ENCODE measurements at places on chromosomes 4 and X.

DNA sequence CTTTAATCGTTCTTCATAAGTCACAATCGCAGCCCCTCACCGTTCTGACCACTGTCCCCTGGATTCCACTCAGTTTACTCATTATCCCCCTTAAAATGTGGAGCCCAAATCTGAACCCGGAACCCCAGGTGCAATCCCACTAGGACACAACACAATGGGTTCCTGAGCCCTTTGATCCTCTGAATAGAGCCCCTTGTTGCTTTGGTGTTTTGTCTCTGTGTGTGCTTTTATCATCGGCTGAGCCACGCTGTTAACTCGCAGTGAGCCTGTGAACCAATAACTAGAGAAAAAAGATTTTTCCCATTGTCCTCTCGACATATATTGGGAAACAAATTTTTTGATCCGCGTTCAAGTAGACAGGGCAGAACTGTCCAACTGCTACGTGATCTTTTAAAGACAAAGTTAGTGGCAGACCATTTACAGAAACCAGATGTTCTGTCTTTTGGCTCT is 617 bp upstream of the PDHA1 start:
- no peak for DNase-seq

- no peak for DNase-seq
Measured at GRCh38 chr4:148730766-148731165, 288.6 kb upstream of the NR3C2 start.

GRCh38 chr4:40998675-40999358 is 215.5 kb downstream of the APBB2 start:
- peak; percentile 25 for DNase-seq

DNA sequence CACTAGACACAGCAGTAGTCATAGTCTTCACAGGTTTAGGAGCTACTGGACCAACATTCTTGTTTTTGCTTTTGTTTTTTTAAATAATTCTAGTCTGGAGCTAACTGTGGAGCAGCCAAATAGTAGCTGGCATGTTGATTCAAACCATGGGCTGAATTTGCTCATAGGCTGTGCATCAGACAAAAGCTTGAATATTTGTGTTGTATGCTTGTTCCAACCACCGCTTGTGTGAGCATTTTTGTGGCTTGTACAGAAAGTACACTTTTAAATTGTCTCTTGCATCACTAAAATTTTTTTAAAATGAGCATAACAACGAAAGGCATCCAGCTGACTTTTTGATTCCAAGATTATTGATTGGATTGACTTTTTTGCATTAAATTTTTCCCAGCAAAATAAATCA is 39.6 kb downstream of the CCNI start:
- DNase-seq = no peak

- DNase-seq = no peak
Measured at GRCh38 chr4:108454227-108454626, 166.1 kb upstream of the RPL34 start.

GRCh38 chr4:169117591-169118081 is 107.6 kb upstream of the CBR4 start:
- no peak for DNase-seq

DNA sequence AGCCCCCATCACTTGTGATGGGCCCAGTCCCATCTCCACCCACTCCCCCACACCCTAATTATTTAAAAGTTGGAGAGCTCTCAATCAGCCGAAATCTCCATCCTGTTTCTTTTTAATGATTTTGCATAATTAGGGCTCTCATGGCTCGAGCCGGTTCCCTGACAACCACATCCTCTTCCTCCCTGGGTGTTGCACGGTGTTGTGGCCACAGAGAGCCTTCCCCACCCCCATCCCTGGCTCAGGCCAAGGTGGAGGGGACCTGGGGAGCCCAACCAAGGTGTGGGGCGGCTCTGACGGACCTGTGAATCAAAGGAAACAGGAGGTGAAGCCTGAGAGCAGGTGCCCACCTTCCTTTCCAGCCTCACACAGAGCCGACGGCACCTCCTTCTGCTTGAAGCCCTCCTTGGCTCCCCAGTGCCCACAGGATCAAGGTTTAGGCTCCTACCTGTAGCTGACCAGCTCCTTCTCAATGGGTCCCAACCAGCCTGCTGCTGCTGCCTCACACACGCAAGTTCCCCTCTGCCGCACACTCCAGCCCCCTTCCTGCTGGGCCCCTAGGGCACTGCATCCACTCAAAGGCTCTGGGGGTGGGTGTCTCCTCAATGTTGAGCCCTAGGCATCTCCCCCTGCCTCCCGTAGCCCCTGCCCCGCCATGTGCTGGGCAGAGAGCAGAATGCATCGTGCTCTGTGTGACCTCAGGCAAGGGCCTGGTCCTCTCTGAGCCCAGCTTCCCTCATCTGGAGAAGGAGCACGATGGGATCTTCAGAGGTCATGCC is 68.7 kb downstream of the WFS1 start:
- no peak for DNase-seq

GRCh38 chrX:20284444-20284843 is 17.7 kb upstream of the RPS6KA3 start:
- no peak for DNase-seq

DNA sequence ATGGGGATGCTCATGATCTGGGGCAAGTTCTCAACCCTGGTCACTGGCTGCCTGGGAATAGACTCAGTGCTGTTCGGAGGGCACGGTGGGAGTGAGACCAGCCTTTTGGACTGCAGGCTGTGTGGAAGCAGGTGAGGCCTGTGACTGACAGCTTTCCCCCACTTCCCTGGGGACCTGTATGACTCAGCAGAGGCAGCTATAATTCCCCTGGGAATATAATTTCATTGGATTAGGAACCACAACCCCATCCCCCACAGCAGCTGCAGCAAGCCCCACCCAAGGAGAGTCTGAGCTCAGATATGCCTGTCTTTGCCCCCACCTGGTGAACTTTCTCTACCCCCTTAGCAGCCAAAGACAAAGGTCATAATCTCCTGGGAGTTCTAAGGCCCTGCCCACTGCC is 408.6 kb downstream of the PPP3CA start:
- DNase-seq = no peak

DNA sequence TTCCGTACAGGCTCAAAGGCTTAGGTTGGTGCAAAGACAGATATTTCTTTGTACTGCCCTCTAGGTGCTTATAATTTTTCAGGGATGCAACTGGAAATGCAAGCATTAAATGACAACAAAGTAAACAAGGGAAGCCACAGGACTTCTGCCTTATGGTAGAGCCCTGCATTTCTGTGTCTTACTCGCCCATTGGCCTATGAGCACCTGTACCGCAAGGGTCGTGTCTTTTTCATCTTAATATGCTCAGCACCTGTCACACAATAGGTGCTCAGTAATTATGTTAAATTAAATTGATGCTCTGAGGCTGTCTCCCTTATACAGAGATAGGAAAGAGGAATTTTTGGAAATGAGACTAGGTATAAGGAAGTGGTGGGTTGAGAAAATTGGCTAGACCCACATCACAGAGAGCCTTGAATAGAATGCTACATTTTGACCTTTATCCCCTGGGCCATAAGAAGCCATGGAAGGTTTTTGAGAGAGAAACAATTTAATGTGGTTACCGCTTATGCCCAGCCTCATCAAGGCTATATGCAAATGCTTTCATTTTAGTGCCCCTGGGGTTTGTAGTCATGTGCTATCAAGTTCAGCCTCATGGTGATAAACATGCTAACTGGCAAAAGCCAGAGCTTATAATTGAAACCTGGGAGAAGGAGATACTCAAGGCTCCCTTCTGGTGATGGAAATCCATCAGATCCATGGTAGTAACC is 16.3 kb downstream of the VSIG4 start:
- DNase-seq = no peak

GRCh38 chr4:169485791-169486742 is 126.3 kb downstream of the NEK1 start:
- DNase-seq = no peak

GRCh38 chrX:129808829-129809796 is 29.4 kb downstream of the SASH3 start:
- DNase-seq = no peak

DNA sequence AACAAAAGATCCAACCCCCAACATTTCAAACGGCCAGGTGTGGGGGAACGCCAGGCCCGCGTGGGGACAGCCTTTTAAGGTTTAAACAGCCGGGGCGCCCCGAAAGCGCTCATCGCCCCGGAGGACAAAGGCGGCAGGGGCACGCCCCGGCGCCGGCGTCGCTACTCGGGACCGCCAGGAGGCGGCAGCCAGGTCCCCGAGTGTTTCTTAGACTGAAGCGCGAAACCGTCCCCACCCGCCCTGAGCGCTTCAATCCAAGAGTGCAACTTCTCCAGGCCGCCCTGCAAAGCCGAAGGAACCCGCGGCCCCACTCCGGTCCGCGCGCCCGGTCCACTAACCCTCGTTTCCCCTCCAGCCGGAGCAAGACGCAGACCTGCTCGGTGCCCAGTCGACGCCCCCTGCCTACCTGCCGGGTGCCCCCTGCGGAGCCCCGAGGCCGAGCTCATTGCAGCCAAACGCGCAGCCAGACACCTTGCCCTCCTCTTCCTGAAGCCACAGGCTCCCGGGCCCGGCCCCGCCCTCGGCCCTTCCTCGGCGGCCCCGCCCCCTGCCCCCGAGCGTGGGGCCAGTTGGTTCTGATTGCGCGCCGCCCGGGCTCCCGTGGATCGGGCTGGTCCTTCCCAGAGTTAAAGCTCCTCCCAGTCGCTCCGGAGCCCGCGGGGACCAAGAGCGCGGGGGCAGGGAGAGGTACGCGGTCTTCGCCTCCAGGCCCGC is at the start of gene CASP6:
CASP6 (minus strand) TSS at position 496 of the 714 bp plus-strand sequence; CDS start at position 446, 50 bp downstream.
- peak; percentile 97 for DNase-seq

Measured in lower leg skin (tissue), 4 donors.